ENCODE measurements at places on chromosomes 13 and 19. TPM values are rescaled to one million over a fixed set of nuclear protein-coding genes. Genes with fewer than 3 reads are reported as not detected.

ILF3 gene
- 169 TPM for total RNA-seq

EID2B gene
- 4.6 TPM for total RNA-seq

GFY gene
- total RNA-seq: not detected

S1PR4 gene
- 0.06 TPM for total RNA-seq

KLK10 gene
- not detected for total RNA-seq

MBD3L2 gene
- total RNA-seq: not detected

ICAM4 gene
- not detected for total RNA-seq

PLA2G4C gene
- 1.6 TPM for total RNA-seq

SIGLEC8 gene
- not detected for total RNA-seq

CCDC194 gene
- total RNA-seq: not detected

ZMYM5 gene
- 4.8 TPM for total RNA-seq

VPS36 gene
- total RNA-seq: 24.5 TPM

CNOT3 gene
- total RNA-seq: 20.4 TPM

TUBB4A gene
- total RNA-seq: 0.60 TPM

DNA sequence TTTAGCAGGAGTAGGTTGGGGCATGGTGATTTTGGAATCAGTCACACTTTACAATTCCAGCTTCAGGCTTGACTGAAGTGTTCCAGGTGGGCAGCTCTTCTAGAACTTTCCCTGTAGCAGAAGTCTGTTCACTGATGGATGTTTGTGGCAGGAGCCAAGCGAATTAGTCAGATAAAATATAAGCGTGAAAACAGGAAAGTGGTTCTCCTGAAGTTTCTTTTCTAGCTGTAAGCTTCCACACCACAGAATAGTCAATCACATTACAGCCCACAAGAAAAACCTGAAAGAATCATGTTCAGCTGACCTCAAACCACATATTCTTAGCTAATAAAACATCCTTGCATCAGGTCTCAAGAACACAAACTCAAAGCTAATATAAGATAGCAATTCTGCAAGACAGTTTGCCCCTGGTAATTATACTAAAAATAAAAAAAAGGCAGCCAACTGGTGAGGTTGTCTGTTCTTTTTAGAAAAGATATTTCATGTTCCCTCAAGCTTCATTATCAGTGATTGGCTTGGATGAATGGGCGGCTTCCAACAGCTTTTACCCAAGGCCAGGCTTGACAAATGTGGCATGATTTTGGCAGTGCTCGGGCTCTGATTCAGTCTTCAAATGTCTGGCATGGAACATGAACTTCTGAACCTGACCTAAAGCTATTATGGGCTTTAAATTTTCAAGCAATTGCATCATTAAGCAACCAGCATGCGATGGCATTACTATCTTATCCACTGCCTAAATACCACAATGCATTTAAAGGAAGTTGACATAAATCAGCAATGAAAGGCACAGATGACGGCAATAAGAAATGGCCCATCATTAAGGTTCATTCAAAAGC, 136.8 kb downstream of the DCLK1 start:
- peak; percentile 16 for DNase-seq

- no peak for DNase-seq
These were observed 390.4 kb downstream of the KLF5 start for GRCh38 chr13:73449252-73449651.

DNA sequence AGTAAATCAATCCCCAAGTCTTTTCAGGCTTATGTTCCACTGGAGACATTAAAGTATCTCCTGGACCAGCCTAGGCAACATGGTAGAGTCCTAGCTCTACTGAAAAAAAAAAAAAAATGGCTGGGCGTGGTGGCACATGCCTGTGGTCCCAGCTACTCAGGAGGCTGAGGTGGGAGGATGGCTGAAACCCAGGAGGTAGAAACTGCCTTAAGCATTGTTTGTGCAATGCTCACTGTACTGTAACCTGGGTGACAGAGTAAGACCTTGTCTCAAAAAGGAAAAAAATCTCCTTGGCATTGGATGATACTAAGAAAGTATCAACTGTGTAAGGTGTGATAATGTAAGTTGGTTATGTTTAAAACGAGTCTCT, 8.8 kb downstream of the KLK8 start:
- DNase-seq: no peak

- DNase-seq: no peak
These were observed 26.0 kb upstream of the UBAC2 start for GRCh38 chr13:99174533-99175100.

DNA sequence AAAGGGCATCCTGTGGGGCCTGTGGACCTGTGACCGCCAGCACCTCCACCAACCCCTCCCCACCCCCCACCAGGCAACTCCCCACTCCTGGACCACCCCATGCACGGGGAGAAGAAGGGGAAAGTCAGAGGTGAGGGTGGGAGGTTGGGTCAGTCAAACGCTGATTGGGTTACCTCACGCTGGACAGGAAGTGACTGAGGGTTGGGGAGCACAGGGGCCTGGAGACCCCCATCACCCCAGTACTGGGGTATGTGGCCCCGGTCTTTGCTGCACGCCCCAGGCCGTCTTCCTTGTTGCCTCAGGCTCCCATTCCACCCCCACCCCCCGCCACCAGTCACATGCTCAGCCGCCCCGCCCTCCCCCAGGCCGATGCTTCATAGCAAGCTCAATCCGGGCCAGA, 59.0 kb downstream of the COLGALT1 start:
- DNase-seq: no peak

- no peak for DNase-seq
These were observed 16.1 kb upstream of the MADCAM1 start for GRCh38 chr19:480016-480855.

- no peak for DNase-seq
These were observed 42.2 kb upstream of the ZNF681 start for GRCh38 chr19:23800868-23801267.

DNA sequence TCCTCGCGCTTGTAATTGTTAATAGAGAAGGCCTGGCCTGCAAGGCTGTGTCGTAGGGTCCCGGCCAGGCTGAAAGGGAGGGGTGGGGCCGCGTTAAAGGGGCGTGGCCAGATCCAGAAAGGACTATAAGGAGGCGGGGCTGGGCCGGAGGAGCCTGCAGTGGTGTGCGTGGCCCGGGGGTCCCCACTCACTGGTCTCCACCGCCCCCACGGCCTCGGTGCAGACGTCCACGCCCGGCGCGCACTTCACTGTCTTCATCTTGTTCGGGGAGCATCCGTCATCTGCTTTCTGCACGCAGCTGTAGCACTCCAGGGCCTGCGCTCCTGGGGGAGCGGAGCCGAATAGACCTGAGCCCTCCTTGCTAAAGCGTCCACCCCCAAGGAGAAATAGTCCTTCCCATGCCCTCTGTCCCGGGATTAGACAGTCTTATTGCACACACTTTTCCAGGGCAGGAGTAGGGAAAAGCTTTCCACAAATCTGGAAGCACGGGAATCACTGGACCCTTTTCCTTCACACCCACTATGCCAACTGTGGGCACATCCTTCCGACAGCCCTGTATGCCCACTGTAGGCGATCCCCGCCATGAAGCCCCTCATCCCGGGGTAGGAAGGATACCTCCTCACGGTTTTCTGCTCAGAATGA, 1.2 kb downstream of the LYPD3 start:
- no peak for DNase-seq

GRCh38 chr13:109910194-109910593, 123.8 kb upstream of the IRS2 start:
- no peak for DNase-seq

DNA sequence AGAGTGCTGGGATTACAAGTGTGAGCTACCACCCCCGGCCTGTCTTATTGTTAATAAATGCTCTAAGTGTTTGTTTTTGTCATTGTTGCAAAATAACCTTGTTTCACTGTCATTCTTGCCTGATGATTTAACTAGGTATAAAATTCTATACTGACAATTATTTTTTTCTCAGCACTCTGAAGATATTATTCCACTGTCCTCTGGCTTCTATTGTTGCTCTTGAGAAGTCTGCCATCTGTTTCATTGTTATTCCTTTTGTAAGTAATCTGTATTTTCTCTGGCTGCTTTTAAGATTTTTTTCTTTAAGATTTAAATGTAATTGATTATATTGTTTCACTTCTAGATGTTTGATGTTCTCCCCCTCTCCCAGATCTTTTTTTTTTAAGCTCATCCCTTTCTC, 17.6 kb downstream of the ZNF420 start:
- DNase-seq: no peak

GRCh38 chr19:4304538-4305256, at the start of gene FSD1:
FSD1 (plus strand) TSS chr19:4304598; CDS start chr19:4304747, 149 bp downstream.
- peak; percentile 53 for DNase-seq

- peak; percentile 17 for DNase-seq
These were observed 121.2 kb upstream of the MLNR start for GRCh38 chr13:49098771-49099512.

- no peak for DNase-seq
These were observed 22.8 kb upstream of the ZBTB7A start for GRCh38 chr19:4089400-4089908.

DNA sequence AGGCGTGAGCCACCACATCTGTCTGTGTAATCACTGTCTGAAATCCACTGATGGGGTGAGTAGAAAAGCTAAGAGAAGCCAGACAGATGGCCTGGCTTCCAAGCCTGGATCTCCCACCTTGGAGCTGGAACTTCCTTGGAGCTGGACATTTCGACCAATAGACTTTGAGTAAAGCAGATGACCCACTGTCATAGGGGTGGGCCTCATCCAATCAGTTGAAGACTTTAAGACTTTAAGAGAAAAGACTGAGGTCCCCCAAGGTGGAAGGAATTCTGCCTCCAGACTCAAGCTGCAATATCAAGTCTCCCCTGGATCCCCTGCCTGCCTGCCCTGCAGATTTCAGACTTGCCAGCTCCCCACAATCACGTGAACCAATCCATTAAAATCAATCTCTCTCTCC, 20.7 kb downstream of the VSTM1 start:
- DNase-seq: no peak

- DNase-seq: no peak
These were observed 10.5 kb upstream of the TDRD12 start for GRCh38 chr19:32709032-32709431.

- DNase-seq: no peak
These were observed 43.7 kb upstream of the F7 start for GRCh38 chr13:113061796-113062425.

- no peak for DNase-seq
These were observed 2.7 kb downstream of the MEGF8 start for GRCh38 chr19:42328106-42328505.

DNA sequence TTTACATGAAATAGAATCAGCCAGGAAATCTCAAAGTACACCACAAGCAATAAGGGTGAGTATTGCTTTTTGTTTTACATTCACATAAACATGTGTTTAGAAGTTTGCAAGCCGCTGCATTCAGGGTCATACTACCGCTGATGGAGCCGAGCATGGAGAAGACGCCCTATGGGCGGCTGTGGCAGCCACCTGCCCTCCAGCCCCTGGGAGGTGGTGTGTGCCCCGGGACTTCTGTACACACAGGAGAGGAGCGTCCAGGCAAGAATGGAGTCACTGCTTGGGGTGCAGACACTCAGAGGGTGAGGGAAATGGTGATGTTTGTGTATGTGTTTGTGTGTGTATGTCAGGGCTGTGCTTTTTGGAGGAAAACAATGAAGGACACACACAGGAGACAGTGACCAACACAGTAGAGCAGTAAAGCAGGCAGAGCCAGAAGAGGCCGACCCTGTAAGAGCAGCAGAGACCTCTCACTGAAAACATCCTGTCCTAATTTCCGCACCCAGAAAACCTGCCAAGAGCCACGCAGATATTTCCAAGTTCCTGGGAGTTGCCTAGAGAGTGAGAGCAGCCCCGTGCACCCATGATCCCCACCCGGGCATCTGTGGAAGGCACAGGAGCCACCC, 108.1 kb upstream of the GJB6 start:
- no peak for DNase-seq

- DNase-seq: no peak
These were observed 94.6 kb downstream of the CCNA1 start for GRCh38 chr13:36526897-36527296.

- no peak for DNase-seq
These were observed 1484.8 kb downstream of the EFNB2 start for GRCh38 chr13:105050686-105051085.

GRCh38 chr19:54183431-54183830, 5.9 kb downstream of the MBOAT7 start:
- no peak for DNase-seq

DNA sequence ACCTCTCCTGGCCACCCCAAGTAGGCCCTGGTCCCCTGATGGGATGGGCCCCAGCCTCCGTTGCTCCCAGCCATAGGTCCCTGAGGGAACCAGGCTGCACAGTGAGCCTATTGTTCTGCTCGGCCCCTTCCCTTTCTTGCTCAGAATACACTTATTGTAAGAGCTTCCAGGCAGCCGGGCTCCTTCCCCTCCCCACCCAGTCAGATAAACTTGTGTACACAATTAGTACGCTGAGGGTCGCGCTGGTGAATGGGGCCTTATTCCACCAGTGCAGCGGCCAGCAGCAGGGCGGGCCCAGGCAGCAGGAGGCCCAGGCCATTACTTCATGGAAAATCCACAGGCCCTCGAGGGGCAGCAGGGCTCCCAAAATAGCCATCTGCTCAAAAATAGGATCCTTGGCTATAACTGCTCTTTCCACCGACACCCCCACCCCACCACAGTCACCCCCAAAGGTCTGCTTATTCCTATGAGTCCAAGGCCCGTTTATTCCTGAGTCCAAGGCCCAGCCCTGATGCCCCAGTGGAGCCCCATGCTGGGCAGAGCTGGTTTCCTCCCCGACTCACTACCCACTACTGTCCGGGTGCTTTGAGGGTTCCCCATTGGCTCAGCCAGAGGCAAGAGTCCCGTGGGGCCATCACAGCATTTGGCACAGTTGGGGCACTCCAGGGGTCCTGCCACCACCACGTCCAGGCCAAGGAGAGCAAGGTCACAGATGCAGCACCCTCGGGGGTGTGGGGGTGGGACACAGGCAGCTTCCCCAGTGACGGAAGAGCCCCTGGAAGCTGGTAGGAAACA, 22.1 kb downstream of the CAPN12 start:
- no peak for DNase-seq

GRCh38 chr13:37795326-37795725, 74.2 kb downstream of the TRPC4 start:
- DNase-seq: no peak

GRCh38 chr19:2021453-2022140, 6.1 kb upstream of the BTBD2 start:
- no peak for DNase-seq
